Thoracic aorta (tissue), 2 donors: ENCODE measurements at places on chromosomes 7 and 10.

DNA sequence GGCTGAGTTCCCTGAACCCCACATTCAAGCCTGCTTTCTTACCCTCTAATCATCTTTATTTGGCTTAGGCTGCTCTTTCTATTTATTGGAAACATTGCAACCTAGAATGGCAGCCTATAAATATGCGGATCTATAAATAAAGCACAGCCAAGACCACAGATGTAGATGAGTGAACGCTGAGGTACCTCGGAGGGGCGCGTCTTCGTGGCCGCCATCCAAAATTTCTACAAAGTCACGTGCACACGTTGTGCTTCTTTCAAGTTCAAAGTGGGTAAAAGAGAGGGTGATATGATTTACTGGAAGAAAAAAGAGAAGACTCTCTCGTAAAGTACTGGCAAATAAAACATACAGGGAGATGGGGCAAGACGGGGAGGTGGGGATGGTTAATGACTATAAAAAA, 132.6 kb upstream of the RSU1 start:
- no peak for DNase-seq

DNA sequence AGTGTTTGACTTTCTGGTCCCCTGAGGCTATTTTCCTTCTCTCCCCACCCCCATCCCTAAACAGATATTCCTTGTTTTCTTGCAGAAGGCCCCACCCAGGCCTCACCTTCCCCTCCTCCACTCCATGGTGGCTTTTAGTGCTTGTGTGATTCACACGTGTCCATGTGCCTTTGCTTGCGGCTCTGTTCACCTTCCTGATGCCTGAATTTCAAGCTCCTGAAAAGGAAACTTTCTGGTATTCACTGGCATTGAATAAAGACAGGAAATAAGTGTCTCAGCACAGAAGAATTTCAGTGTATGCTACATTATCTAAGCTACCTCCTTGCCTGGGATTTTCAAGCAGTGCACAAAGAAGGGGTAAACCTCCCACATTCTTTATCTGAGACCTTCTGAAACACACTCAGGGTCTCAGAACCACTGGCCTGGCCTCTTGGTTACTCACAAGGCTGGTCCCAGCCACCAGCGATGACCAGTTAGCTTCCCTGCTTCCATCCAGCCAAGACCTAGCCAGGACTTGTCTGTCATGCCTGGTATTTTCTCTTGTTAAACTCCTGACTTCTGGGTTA, 17.2 kb upstream of the UBE2H start:
- DNase-seq, result no peak

GRCh38 chr10:103692436-103692951, 162.9 kb downstream of the SH3PXD2A start:
- DNase-seq, result no peak

- no peak for DNase-seq
These were observed 515 bp downstream of the TBX20 start for GRCh38 chr7:35253460-35253709.

DNA sequence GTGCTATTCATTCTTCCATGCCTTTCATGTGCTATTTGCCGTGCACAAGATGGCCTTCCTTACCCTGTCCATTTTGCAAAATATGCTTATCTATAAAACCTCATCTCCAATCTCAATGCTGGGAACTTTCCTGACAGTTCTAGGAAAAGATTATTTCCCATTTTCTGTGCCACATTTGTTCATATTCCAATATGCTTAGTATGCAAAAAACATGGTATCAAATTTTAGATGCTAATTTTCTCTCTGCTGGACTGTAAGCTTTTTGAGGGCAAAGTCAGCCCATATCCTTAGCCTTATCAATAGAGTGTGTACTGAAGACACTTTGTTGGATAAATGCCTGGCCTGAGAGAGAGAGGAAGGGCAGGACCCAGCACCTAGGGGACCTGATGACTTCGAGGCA, 39.4 kb downstream of the MGAM2 start:
- no peak for DNase-seq

DNA sequence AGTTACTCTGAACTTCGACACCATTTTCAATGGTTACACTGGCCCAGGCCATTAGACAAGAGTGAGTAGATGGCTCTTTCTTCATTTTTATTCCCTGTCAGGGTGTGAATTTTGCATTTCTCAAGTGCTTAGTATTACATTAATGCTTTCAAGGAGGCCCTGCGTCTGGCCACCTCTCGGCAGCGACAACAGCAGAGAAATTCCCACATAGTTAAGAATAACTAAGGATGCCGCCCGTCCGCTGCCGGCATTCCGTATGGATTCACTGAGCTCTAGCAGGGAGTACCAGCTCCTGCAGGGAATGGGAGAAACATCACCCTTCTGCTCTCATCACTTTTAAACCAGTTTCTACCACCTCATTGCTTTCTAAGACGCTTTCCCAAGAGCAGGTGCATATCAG, 153.6 kb downstream of the TCERG1L start:
- no peak for DNase-seq

- no peak for DNase-seq
These were observed 18.4 kb upstream of the PDGFA start for GRCh38 chr7:537911-538634.

DNA sequence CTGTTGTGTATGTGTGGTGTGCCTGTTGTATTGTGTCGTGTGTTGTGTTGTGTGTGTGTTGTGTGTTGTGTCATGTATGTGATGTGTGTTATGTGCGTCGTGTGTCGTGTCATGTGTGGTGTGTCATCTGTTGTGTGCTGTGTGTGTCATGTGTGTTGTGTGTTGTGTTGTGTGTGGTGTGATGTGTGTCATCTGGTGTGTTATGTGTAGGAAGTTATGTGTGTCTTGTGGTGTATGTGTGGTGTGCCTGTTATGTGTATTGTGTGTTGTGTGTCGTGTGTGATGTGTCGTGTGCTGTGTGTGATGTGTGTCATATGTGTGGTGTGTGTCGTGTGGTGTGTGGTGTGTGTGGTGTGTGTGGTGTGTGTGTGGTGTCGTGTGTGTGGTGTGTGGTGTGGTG, 145.2 kb downstream of the DNAJB6 start:
- DNase-seq, result no peak

- no peak for DNase-seq
These were observed 2.7 kb downstream of the CCSER2 start for GRCh38 chr10:84331091-84331490.

- no peak for DNase-seq
These were observed 32.5 kb downstream of the NUB1 start for GRCh38 chr7:151374139-151374538.

- no peak for DNase-seq
These were observed 71.9 kb downstream of the ELFN1 start for GRCh38 chr7:1741751-1742554.

DNA sequence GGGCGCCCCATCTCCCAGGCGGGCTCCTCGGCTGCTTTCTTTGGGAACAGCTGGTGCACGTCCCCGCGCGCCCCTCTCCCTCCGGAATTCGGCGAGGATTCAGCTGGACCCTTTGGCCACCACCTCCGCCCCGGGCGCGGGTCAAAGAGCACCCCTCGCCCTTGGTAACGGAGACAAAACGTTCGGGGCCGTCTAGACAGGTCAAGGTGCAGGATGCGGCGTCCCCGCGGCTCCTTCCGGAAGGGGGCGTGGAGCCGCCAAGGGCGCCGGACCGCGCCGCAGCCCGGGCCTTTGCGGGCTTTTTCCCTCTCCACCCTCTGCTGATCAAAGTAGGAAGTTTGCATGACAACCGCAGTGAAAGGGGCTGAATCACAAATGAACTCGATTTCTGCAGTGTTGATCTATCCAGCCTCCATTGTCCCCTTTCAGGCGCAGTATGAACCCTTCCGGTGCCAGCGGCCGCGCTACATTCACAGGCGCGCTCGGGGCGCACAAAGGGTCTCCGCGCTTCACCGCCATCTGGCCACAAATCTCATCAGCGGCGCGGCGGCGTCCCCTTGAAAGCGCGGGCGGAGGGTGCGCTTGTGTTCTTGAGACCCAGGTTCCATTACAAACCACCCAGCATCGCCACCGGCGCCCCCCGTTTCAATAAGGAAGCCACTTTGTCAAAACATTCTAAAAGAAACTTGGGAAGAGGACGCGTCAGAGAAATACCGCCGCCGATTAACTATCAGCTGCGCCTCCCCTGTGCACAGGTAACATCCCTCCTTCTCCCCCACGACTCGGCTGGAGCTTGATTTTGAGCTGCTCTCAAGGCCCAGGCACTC, 36.4 kb downstream of the CNPY1 start:
- no peak for DNase-seq

DNA sequence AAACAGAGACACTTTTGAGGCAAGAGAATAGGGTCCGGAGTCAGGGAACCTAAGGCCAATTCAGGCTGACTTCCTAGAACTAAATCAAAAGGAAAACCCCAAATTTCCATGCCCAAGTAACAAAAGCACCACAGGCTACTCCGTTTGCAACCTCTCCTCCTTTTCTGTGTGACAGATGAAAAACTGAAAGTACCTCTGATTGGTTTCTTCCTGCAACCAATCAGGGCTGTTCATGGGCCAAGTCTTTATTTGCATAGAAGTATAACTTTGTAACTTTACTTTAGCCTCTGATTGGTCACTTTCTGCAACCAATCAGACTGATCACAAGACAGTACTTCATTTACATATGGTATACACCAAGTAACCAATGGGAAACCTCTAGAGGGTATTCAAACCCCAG, 239.9 kb upstream of the KCND2 start:
- DNase-seq, result no peak

- DNase-seq, result no peak
These were observed 126.2 kb downstream of the SEC23IP start for GRCh38 chr10:120018695-120019094.

- peak; percentile 61 for DNase-seq
These were observed 25.5 kb downstream of the VOPP1 start for GRCh38 chr7:55546814-55547213.

DNA sequence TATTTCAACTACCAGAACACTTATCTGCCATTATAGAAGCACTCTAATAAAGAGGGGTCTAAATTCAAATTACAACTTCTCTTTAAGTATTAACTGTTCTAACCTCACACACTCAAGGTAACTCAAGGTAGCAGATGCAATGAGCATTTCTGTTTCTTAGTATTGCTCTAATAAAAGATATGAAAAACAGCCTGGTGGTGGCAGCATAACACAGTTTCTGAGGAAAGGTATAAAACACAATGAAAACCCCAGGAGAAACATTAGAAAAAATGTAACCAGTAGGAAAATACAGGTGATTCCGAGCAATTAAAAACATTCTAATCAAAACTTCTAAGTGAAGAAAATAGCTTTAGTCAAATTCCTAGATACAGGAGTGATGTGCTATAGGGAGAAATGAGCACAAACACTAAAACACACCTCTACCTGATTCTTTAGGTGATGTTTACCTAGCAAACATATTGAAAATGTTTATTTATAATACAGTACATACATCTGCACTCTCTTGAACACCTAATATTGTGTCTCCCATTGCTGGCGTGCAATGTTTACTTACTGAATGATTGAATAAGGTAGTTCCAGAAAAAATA, 3.5 kb downstream of the MKRN1 start:
- no peak for DNase-seq

- no peak for DNase-seq
These were observed 44.7 kb upstream of the AQP1 start for GRCh38 chr7:30866939-30867338.

- no peak for DNase-seq
These were observed 1.2 kb upstream of the AHR start for GRCh38 chr7:17297243-17297642.

GRCh38 chr10:78170026-78170475, 136.4 kb downstream of the RPS24 start:
- DNase-seq, result no peak

DNA sequence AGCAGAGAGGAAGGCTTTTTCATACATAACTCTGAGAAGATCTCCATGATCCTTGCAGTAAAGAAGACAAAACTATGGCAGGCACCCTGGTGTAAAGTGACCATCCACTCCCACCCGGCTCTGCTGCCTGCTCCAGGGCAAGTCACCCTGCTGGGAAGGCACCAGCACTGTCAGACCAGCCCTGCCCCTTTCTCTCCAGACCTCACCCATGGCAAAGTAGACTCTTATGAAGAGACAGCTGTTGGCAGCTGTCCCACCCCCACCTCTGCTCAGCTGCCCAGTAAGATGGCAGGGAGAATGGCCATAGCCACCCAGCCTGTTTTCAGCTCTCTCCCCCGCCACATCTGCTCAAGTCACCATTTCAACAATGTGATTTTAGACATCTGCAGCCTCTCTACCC, 8.6 kb upstream of the ZMIZ2 start:
- DNase-seq, result no peak

GRCh38 chr7:76394957-76395356, 14.5 kb downstream of the SSC4D start:
- no peak for DNase-seq

DNA sequence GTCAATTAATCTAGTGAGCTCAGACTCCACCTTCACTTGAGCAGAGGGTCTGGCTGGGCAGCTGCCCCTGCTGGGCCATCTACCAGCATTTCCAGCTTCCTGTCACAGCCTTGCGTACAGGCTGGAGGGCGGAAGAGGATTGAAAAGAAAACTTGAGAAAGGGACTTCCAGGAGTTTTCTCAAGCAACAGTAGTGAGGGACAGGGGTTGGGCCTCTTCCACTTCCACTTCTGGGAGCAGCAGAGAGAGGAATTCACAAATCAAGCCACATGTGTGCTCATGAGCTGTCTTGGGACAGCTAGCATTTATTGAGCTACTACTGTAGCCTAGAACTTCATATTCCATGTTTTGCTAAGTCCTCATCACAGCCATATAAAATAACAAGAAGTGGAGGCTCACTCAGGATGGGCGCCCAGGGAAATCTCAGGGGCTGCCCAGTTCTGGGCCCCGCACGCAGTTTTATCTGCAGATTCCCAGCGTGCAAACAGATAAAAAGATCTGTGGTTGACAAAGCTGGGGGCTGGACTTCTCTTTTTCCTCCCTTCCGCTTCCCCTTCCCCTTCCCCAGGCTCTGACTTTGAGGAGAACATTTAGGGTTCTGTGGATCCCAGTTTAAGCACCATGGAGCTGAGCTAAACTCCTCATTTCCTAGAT, 135.8 kb downstream of the RGS10 start:
- DNase-seq, result no peak

- DNase-seq, result no peak
These were observed 26.8 kb upstream of the VAX1 start for GRCh38 chr10:117164592-117165537.

GRCh38 chr10:75331081-75331480, 70.5 kb downstream of the ZNF503 start:
- no peak for DNase-seq

- peak; percentile 68 for DNase-seq
These were observed 496 bp downstream of the ZNF511 start for GRCh38 chr10:133309100-133309719.

- no peak for DNase-seq
These were observed 13.8 kb upstream of the RFC2 start for GRCh38 chr7:74267756-74268565.

DNA sequence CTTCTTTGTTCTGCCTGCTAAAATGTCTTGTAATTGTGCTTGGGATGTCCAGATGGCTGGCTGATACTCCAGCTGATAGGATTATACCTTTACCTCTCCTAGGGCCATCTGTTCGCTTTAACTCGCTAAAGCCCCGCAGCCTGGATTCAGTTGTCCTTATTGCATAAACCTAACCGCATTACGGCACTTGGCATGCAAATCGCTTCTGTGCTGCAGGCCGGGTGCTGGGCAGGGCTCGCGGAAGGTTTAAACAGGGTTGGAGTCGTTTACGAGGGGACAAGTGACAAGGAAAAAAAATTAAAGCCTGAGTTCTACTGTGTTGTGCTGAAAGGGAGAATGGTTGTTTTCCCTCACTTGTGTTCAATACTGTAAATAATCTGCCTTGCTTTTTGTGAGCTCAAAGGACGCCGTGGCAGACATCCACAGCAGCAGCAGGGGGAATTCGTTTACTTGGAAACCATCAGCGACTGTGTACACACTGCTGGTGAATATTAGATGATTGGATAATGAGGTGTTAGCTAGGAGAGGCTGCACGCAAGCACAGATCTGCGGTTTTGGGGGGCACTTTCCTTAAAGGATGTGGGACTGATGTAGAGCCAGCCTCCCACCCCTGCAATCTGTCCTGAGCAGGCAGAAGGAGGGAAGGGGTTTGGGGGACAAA, 93.0 kb downstream of the EBF3 start:
- no peak for DNase-seq
